ENCODE measurements at places on chromosomes 11 and 22.

DNA sequence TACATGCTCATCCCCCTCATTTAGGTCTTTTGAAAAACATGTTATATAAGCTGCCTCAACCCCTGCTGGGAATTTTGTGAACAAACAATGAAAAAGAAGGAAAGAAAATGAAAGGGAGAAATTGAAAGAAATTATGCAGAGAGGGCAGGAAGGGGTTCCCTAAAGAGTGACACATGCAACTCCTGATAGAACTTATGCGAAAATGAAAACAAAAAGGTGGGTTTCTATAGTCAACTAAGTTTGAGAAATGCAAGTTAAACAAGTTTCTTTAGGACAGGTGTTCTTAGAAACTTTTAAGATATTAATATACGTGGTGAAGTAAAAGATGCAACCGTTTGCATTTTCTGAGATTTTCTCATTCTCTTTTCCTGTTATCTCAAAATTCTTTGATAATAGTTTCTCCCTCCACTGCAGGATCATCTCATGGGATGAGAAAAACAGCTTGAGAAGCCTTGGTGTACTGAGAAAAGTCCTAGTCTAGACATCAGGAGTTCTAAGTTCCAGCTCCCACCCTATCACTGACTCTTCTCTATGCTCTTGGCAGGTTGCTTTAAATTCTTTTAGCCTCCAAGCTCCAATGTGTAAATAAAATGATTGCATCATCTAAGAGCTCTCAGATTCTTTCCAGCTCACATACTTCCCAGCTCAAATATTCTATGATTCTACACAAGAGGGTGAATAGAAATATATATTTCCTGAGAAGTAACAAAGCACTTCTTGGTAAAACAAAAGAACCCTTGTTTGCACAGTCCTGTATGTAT is 109.2 kb downstream of the FAM76B start:
- DNase-seq: no peak

GRCh38 chr11:80722629-80723028 is 1281.8 kb upstream of the TENM4 start:
- DNase-seq: no peak

GRCh38 chr11:6608726-6609501 is 3.1 kb downstream of the TAF10 start:
- no peak for DNase-seq

DNA sequence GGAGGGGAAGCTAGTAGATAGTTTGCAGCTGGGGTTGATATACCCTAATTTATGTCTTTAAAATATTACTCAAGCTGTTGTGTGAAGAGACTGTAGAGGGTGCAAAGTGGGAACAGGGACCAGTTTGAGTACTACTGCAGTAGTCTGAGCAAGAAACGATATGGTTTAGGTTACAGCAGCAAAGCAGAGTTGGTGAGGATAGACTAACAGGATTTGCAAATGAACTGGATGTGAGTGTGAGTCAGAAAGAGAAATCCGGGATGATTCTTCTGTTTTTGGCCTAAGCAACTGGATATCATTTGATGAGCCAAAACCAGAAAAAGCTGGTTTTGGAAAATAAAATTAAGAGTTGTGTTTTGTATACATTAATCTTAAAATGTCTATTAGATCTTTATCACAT is 749.5 kb upstream of the CCDC90B start:
- no peak for DNase-seq
